Stimulated activated CD4-positive, alpha-beta T cell treated with anti-CD3 and anti-CD28 coated beads, Interleukin-4, amount 100 ng/mL, for 48 hours (primary cell): ENCODE measurements at places on chromosomes 2 and 18.

- no peak for DNase-seq
Measured at GRCh38 chr2:107804608-107805498, 21.8 kb upstream of the RGPD4 start.

DNA sequence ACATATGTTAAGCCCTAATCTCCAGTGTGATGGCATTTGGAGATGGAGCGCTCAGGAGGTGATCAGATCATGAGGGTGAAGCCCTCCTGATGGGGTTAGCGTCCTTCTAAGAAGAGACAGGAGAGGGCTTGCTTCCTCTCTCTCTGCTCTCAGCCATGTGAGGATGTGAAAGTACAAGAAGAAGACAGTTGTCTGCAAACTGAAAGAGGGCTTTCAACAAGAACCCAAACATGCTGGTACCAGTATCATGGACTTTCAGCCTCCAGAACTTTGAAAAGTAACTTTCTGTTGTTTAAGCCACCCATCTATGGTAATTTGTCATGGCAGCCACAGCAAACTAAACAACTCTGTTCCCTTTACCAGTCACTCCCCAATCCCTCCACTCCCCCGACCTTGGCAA lies 47.4 kb downstream of the CACNB4 start:
- DNase-seq: no peak

GRCh38 chr2:1868683-1869141 lies 124.4 kb upstream of the PXDN start:
- no peak for DNase-seq

- no peak for DNase-seq
Measured at GRCh38 chr2:200649724-200650123, 63.9 kb downstream of the AOX1 start.

DNA sequence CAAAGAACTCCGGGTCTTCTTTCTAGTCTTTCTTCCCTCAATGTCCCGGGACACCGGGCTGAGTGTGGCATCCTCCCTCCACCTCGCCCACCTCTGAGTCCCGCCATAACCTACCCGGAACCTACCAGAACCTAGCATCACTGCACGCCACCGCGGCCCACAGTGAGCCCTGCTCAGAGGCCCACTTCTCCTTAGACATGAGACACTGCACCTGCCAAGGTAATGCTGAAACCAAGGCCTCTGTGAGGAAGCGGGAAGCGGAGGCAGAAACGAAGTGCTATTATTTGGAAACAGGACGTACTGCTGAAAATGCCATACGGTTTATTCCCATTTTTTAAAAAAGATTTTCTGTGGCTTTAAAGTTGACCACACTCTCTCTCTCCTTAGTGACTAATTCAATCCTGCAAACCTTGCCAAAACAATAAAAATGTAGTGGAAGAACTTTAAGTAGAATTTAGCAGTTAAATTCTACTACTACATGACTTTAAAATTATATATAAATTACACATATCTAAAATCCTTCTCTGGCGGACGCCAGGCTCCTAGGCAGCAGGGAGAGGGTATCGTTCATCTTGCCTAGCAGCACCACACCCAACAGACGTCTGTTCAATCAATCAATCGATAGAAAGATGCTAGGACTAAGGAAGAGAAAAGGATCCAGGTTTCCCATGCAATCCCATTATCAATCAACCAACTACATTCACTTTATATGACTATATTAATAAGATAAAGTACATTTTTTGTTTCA lies 82.0 kb downstream of the ZNF516 start:
- DNase-seq: no peak

DNA sequence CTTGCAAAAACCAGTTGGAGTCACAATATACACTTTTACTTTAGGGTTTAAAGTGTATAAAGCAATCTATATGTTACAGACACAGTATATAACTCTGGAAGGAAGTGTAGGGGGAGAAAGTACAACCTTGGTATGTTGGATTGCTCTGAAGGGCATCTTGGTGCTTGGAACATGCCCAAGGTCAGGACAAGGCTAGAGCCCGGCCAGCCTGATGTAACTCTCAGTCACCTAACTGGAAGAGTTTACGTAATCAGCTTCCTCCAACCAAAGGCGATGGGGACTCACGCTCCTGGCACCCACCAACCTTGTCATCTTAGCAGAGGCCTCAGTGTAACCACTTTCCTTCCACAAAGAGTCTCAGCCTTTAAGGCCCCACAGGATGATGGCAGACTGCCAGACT lies 181.1 kb upstream of the ACAA2 start:
- DNase-seq: no peak

DNA sequence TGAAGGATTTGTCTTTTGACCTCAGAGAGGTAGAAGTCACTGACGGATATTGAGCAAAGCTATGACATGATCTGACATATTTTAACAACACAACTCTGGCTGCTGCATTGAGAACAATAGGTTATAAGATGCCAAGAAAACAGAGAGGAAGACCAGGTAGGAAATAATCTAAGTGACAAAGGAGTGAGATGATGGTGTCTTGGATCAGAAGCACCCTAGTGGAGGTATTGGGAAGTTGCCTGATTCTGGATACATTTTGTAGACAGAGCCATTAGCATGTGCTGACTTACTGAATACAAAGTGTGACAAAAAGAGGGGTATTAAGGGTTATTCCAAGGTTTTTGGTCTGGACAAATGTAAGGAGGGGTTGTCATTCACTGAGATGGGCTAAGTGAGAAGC lies 1438.1 kb downstream of the DPP10 start:
- no peak for DNase-seq

GRCh38 chr18:29373000-29373399 lies 1196.1 kb upstream of the CDH2 start:
- no peak for DNase-seq

GRCh38 chr2:206800506-206801417 lies 35.4 kb downstream of the FASTKD2 start:
- DNase-seq: peak; percentile 16

DNA sequence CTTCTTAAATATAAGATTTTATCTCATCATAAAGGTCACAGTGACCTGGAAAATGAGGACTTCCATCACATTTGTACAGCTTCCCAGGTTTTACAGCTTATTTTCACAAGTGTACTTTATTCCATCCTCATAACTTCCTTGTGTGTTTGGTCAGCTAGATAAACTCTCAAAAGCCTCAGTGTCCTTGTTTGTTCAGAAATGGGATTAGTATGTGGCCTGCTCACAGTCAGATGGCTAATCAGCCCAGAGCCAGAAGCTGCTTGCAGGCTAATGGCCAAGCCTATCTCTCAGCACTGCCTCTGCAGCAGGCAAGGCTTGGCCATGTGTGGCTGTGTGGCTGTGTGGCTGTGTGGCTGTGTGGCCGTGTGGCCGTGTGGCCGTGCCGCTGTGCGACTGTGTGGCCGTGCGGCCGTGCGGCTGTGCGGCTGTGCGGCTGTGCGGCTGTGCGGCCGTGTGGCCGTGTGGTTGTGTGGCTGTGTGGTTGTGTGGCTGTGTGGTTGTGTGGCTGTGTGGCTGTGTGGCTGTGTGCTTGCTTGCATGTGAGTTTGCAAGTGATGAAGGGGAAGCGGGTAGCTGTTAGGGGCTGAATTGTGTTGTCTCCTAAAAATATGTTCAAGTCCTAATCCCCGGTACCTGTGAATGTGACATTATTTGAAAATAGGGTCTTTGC lies 233.0 kb upstream of the TNP1 start:
- DNase-seq: no peak

DNA sequence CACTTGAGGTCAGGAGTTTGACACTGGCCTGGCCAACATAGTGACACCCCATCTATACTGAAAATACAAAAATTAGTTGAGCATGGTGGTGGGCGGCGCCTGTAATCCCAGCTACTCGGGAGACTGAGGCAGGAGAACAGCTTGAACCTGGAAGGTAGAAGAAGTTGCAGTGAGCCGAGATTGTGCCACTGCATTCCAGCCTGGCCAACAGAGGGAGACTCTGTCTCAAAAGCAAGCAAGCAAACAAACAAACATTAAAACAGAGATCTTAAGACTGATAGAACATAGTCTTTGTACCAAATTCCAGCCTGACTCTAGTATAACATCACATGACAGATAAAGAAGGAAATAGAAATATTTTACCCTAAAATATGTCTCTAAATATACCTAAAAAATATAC lies 168.1 kb downstream of the PTPRM start:
- no peak for DNase-seq

DNA sequence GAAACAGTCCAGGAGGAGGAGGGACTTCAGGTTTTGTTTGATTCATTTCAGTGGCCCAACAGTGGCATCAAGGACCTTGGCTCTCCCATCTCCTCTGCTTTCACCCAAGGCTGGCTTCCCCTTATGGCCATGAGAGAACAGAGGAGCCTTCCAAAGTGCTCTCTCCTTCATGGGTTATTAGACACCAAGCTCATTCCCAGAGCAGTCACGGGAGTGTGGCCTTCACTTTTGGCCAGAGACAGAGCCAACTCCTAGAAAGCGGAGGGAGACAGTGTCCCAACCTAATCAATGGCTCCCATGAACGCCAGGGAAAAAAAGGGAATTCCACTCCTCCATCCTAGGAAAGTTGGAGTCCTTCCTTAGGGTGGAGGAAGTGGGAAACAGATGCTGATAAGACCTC lies 871 bp upstream of the DUSP28 start:
- DNase-seq: no peak

- no peak for DNase-seq
Measured at GRCh38 chr2:235131334-235132305, 179.8 kb downstream of the SH3BP4 start.
